ENCODE measurements at places on chromosomes 6 and 20.

GRCh38 chr6:129733290-129733689 is 23.3 kb upstream of the ARHGAP18 start:
- no peak for DNase-seq

- no peak for DNase-seq
Observed at GRCh38 chr20:11231742-11232648, 558.2 kb upstream of the JAG1 start.

GRCh38 chr6:134902074-134902861 is 47.6 kb downstream of the ALDH8A1 start:
- DNase-seq = no peak

DNA sequence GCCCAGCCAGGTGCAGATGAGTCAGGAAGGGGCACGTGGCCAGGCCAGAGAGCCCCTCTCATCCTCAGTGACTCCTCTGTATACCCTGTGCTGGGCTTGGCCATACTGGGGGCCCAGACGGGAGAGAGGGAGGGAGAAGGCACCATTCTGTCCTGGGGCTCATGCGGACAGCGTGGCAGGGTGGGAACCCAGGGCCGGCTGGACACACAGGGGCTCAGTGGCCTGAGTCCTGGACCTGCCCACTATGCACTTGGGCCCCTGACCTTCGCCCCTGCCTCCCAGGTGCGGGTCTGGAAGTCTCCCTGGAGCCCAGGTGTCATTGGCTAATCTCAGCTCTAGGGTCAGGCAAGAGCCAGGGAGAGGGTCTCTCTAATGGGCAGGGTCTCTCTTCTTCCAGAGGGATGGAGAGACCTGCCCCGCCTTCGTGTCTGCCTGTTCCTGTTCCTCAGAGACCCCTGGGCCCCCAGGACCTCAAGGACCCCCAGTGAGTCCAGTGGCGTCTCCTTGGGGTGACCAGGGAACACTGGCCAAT is 27.7 kb downstream of the COL20A1 start:
- no peak for DNase-seq

DNA sequence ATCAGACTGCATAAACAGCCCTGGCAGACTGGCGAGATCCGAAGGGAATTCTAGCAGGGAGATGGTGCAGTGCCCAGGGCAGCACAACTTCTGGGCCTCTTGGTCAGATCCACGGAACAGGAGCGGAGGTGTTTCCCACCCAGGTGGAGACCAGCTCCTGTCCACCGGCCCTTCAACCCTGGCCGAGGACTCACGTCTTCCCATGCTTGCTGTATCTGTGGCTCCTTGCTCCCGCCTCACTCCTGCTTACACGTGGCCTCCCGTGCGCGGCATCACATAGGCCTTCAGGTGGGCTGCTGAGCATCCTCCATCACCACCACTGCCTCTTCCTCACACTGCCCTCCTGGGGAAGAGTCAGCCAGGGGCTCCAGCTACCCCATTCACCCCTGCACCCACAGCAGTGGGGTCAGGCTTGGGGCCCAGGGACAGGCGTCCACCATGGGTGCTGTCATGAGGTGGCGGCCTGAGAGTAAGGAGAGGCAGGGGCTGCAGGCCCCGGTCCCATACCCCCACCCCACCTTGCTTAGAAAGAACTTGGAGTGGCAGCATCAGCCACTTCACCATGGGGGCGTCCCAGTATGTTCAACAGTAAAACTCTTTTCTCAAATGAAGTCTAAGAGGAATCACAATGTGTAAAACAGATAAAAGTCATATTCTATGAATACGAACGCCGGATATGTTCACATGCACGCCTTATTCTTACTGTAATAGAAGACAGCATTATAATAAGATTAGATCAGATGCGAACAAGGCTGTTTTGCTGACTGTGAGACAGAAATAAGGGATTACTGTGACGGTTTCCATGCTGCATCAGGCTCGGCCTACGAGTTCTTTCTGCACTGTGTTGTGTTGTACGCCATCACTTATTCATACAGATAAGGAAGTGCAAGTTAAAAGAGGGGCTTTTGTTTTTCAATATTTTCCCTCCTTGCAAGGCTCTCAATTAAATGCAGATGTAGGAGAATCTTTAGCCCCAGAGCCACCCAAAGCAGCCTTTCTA is 165.4 kb downstream of the GRM4 start:
- peak; percentile 28 for DNase-seq

- DNase-seq = peak; percentile 80
Observed at GRCh38 chr6:35522660-35523658, 10.3 kb upstream of the TULP1 start.

DNA sequence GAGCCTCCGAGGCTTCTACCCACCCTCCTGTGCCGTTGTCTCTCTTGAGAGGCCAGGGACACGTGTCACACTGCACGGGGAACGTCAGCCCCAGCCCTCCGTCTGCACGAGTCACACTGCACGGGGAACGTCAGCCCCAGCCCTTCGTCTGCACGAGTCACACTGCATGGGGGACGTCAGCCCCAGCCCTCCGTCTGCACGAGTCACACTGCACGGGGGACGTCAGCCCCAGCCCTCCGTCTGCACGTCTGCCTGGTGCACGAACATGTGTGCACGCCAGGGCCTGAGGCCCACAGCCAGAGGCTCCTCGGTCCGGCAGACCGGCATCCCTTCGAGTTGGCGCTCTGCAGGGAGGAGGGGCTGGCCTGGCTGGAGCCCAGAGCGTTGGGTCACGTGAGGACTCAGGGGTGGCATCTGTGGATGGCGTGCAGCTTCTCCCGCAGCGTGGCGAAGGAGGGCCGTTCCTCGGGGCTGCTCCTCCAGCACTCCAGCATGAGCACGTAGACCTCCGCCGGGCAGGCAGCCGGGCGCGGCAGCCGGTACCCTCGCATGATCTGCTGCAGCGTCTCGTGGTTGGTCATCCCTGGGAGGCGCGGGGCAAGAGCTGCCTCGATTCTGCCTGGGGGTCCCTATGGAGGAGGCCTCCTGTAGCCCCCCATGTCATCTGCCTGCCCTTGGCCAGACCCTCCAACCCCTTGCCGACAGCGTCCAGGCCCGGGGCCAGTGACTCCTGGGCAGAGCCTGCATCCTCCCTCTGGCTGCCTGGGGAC is 3.4 kb upstream of the PTK6 start:
- DNase-seq = no peak

DNA sequence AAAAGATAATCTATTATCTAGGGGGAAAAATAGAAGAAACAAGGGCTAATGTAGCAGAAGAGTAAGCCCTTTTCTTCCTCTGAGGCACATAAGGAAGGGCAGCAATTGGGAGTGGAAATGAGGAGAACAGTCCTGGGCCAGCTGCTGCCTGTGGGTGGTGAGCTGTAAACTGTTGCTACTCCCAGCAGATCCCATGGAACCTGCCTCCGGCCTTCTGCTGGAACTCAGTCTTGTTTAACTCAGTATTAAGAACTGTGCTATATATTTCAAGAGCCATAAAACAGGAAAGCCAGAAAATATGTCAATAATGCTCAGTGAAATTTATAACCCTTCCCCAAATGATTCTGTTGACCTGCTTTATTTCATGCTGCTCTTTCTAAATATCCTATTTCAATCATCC is 464.2 kb downstream of the COL12A1 start:
- no peak for DNase-seq

- no peak for DNase-seq
Observed at GRCh38 chr6:88361754-88362153, 195.6 kb upstream of the CNR1 start.

GRCh38 chr6:53005663-53006250 is 10.7 kb upstream of the GSTA4 start:
- DNase-seq = no peak

- DNase-seq = no peak
Observed at GRCh38 chr6:35640017-35640664, 48.6 kb downstream of the FKBP5 start.
